ENCODE measurements at places on chromosomes 12 and 14.

DNA sequence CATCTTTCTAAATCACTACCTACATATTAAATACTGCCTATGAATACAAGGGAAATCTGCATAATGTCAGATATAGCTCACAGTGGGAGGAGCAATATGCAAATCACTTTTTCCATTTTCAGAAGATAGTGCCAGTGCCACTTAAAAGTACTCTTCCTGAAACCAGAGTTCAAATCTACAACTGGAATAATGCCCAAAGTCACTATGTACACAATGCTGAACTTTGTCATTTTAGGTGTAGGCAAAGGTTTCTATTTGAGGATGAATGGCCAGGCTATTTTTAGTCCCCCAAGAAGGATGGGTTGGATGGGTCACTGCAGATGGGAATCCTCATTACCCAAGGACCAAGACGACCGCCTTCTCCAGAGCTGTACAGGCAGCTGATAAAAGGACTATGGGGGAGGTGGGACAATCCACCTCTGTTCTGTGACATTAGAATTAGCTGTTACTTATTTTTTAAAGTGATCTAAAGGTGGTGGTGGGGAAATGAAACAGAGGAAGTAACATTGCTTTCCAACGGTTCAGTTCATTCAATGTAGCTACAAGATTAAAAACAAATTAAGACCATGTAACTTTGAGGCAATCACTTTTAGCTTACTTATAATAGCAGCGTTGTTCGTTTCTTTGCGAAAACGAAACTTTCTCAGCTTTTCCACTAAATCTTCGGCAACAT, 5.6 kb downstream of the GMFB start:
- DNase-seq: no peak

DNA sequence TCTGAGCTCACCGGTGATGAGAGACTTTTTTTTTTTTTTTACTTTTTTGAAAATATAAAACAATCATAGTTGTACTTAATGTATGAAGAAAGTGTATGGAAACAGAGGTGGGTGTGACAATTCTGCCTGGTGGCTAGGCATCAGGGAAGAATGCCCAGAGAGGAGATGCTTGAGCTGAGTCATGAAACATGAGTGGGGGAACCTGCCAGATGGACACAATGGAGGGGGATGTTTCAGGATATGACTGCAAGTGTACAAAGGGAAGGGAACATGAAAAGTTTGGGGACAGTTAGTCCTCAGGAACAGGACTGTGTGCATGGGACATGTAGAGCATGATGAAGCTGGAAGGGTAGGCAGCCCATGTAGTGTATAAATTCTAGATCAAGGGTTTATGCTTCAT, 274.2 kb upstream of the E2F7 start:
- DNase-seq: no peak

DNA sequence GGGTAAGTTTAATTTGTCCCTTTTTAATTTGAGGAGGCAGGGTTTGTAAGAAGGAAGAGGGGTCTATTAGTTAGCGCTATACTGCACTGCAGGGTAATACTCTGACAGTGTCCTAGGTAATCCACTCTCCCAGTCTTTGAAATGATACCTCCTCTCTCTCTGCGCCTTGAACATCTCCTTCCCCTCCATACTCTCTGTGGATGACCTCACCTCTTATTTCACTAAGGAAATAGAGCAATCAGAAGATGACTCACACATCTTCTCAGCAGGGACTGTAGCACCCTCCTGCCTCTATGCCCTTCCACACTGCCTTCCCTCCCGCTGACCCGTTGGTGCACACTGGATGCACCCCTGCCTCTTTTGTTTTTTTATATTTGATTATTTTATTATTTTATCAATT, 94.2 kb downstream of the GRIP1 start:
- DNase-seq: no peak

DNA sequence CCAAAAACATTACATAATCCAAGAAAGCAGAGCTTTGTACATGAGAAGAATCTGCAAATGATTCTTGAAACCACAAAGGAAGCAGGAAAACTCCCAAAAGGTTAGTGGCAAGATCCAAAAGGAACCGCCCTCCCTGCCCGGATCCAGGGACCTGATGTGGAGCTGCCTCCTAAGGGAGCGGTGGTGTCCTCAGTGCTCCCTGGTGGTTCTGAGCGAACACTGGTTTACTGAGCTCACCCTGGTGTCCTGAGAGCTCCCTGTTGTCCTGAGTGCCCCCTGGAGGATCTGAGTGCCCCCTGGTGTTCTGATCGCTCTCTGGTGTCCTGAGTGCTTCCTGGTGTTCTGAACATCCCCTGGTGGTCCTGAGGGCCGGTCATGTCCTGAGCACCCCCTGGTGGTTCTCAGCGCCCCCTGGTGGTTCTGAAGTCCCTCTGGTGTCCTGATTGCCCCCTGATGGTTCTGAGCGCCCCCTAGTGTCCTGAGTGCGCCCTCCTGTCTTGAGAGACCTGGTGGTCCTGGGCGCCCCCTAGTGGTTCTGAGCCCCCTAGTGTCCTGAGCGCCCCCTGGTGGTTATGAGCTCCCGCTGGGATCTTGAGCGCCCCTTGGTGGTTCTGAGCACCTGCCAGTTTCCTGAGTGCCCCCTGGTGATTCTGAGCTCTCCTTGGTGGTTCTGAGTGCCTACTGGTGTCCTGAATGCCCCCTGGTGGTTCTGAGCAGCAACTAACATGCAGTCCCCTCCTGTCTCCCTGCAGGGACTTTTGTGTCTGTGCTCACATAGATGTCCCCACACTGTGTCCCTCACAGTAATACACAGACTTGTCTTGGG, 891.1 kb downstream of the TMEM121 start:
- DNase-seq: no peak

- peak; percentile 13 for DNase-seq
Measured at GRCh38 chr12:123671876-123672275, 963 bp downstream of the TCTN2 start.

GRCh38 chr14:58668848-58669480, 31.2 kb downstream of the DACT1 start:
- no peak for DNase-seq

DNA sequence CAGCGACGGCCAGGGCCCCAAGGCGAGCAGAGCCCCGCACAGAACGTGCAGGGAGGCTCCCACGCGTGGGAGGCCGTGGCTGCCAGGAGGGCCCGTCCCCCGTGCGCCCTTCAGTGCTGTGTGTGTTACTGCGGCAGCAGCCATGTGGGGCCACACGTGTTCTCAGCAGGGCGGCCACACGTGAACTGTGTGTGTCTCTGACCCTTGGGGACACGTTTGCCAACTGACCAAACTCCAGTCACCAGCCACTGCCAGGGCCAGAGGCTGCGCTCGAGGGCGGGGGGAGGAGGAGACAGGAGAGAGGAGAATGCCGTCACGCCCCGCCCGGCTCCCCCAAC, 57.7 kb downstream of the GALNT9 start:
- DNase-seq: no peak

DNA sequence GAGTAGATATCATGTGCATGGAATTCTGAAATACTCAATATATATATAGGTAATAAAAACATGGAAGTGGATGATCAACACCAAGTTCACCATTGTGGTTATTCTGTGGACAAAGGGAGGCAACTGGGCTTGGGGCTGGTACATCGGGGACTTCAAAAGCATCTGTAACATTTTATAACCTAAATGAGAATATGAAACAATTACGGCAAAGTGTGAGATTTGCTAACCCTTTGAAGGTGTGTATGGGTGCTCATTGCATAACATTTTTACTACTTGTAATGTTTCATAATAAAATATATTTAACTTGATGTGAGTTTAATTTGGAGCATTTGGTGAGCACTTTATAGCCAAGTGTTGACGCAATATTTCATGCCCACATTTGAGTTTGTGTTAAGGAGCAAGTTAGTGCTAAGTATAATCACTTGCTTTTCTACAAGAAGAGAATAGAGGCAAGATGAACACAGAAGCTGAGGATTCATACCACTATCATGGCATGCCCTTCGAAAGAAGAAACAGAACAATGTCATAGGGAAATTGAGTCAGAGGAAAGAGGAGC, 109.3 kb downstream of the NTN4 start:
- no peak for DNase-seq

DNA sequence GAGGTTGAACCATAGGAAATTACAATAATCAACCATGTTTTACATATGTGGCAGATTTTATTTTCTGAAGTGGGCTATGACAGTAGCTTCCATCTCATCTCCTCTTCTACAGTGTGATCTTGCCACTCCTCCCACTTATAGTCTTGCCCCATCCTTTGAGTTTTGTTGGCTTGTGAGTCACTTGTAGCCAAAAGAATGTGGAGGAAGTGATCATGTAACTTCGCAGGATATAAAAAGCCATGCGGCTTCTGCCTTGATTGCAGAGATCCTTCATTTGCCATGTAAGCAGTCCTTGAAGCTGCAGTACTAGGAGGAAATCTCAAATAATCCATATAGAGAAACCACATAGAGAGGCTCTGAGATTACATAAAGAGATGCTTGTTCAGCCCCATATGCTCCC, 13.7 kb upstream of the ZNF84 start:
- no peak for DNase-seq

DNA sequence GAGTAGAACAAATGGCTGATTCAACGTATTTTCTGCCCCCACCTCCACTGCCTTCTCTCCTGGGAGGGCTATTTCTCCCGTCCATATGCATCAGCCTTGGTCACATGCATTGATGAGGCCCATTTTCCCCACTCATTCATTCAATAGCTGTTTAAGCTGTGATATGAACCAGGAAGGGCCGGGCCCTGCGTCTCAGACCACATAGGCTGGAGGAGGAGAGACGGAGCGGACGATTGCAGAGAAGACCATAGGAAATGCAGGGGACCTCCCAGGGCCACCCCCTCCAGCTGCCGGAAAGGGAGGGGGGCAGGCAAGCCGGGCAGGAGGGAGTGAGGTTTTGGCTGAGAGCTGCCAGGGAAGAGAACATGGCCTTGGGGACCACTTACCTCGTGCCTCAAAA, 104.4 kb upstream of the TMEM132D start:
- DNase-seq: no peak

- DNase-seq: no peak
Measured at GRCh38 chr12:127373559-127373958, 893.4 kb upstream of the TMEM132C start.

DNA sequence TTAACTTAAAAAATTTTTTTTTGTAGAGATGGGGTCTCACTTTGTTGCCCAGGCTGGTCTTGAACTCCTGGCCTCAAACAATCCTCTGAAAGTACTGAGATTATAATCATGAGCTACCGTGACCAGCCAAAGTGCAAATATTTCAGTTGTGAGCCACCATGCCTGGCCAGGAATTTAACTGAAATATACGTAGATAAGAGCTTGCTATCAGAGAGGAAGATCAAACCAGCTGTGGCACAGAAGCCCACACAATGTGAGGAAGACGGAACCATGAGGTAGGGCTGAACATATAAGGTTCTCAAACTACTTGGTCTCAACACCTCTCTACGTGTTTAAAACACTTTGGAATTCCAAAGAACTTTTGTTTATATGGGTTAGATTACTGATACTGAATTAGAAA, 29.1 kb downstream of the ATG14 start:
- DNase-seq: no peak

DNA sequence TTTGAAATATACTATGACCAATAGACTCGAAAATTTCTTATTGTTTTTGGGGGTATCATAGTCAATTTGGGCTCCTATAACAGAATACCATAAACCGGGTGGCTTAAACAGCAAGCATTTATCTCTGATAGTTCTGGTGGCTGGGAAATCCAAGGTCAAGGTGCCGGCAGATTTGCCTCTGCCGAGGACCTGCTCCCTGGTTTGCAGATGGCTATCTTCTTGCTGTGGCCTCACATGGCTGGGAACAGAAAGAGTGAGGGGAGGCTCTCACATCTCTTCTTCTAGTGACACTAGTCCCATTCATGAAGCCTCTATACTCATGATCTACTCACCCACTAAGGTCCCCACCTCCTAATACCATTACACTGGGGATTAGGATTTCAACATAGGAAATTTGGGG, 70.7 kb downstream of the BORCS5 start:
- no peak for DNase-seq

DNA sequence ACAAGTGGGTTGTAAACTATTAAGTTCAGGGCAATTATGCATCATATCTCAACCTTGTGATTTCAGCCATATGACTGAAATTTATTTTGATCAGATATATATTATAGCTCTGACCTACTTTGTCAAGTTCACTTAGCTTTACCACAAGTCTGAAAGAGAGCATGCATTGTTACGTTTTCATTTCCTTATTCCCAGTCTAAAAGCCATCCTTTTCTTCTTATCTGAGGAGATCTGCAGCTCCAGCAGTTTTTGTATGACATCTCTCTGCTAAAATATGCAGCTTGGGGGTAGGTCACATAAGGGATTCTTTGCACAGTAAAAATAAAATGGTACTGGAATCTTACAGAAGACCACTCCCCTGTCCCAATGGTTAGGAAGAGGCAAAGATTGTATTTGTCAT, 1682.8 kb upstream of the FLRT2 start:
- DNase-seq: no peak

GRCh38 chr12:124844411-124845397, 19.0 kb downstream of the SCARB1 start:
- no peak for DNase-seq

DNA sequence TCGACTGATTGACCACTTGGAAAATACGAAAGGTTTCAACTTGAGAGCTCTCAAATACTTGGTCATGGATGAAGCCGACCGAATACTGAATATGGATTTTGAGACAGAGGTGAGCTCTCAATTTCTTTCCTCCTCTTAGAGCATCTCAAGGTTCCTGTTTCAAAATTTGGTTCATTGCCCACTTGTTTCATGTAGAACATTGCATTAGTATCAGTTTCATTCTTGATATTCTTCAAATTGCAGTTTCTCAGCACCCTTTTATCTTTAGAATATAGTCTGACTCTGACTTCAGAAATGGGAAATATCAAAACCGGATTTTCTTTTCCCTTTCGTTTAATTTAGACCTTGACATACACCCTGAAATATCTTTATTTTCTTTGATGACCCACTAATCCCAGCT, 8.8 kb downstream of the DDX47 start:
- no peak for DNase-seq

GRCh38 chr14:102511538-102511937, 2.0 kb upstream of the ANKRD9 start:
- DNase-seq: no peak

GRCh38 chr14:21880918-21881317, 207.3 kb upstream of the OR4E1 start:
- no peak for DNase-seq

DNA sequence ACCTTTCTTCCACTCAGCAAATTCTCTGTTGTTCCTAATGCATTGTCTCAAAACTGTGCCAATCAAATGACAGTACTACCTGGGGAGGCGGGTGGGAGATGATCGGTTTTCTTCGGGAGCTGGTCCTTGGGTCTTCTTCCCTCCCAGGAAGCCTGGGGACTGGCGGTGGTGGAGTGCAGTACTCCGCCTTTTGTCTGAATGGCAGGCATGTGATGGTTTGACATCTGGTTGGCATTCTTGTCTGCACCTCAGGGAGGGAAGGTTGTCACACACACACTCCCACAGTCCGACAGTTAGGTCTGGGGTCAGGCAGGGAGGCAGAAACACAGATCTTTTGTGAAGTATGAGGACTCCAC, 114.8 kb downstream of the SNAPC1 start:
- DNase-seq: no peak

GRCh38 chr12:67433385-67434175, 164.4 kb downstream of the CAND1 start:
- DNase-seq: no peak
